ENCODE measurements at places on chromosomes 16 and 17.

GRCh38 chr17:16282522-16282921 lies 65.5 kb downstream of the PIGL start:
- no peak for DNase-seq

DNA sequence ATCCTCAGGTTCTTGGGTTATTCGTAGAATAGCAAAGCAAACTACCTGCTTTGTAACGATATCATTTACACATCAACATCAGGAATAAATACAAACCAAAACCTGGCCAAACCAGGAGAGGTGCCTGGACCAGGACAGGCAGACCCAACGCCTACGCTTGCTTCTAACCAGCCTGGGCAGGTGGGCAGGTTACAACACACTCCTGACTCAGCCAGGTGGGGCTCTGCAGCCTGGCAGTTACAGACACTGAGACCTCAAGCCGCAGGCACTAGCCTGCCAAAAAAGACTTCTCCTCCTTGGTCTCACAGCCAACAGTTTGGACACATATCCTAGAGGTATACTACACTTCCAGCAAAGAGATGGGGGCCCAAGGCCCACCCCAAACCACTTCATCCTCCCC lies 14.0 kb downstream of the ANKRD11 start:
- DNase-seq = no peak

GRCh38 chr17:16419074-16419928 lies 3.9 kb downstream of the TRPV2 start:
- DNase-seq = peak; percentile 56

DNA sequence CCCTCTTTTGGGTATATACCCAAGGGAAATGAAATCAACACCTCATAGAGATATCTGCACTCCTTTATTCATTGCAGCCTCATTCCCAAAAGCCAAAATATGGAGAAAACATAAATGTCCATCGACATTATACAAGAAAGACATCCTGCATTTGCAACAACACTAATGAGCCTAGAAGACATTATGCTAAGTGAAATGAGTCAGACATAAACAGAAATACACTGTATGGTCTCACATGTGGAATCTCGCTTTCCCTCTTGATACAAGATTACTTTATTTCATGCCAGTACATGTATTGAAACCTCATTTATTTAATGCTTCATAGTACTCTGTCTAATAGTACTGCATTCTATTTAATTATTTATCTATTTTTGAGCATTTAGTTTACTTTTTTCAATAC lies 157.2 kb downstream of the ZNF18 start:
- DNase-seq = no peak

DNA sequence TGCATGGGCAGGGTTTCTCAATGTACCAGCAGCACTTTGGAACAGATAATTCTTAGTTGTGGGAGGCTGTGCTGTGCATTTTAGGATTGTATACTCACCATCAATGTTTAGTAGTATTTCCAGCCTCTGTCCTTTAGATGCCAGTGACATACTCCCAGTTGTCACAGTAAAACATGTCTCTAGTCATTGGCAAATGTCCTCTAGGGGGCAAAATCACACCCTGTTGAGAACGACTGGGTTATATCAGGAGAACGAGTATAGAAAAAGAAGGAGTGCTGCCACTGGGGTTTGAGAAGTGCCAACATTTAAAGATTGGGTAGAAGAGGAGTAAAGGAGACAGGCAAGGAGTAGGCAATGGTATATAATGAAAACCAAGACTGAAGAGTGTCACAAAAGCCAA lies 37.9 kb upstream of the SMIM36 start:
- no peak for DNase-seq

GRCh38 chr17:17958982-17959381 lies 13.2 kb downstream of the TOM1L2 start:
- DNase-seq = no peak

DNA sequence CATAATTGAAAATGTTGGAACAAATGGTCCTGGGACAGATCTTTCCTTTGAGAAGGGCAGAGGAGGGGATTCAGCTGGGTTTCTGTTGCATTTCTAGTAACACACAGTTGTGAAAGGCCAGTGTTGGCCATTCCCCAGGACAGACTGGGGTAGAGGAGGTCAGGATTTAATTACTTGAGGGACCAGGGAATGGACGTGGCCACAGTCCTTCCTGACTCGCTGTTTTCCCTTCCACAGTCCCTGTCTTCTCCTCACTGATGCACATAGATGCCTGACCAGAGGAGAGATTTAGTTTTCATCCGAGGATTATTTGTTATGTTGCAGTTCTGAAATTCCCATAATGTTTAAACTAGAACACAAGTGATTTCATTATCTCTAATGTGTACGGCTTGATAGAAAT lies 25.2 kb upstream of the HEATR6 start:
- no peak for DNase-seq

- no peak for DNase-seq
These were observed 154.8 kb upstream of the TNRC6C start for GRCh38 chr17:77803726-77804125.

GRCh38 chr17:40646791-40647623 lies 611 bp downstream of the SMARCE1 start:
- peak; percentile 8 for DNase-seq

GRCh38 chr17:45371414-45372324 lies 54.8 kb upstream of the MAP3K14 start:
- peak; percentile 12 for DNase-seq

DNA sequence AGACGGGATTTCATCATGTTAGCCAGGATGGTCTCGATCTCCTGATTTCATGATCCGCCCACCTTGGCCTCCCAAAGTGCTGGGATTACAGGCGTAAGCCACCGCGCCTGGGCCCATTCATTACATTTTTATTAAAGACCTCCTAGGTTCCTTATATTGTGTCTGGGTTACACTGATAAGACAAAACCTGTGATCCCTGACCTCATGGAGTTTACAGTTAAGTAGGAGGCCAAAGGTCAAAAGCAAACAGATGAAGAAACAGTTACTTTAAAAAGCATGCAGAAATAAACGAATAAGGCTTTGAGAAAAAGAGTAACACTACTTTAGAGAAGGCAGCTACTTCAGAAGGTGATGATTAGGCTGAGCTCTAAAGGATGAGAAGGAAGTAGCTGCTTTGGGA lies 14.9 kb upstream of the HLF start:
- DNase-seq = no peak

- DNase-seq = no peak
These were observed 76.7 kb upstream of the MARCHF10 start for GRCh38 chr17:62884781-62885180.

DNA sequence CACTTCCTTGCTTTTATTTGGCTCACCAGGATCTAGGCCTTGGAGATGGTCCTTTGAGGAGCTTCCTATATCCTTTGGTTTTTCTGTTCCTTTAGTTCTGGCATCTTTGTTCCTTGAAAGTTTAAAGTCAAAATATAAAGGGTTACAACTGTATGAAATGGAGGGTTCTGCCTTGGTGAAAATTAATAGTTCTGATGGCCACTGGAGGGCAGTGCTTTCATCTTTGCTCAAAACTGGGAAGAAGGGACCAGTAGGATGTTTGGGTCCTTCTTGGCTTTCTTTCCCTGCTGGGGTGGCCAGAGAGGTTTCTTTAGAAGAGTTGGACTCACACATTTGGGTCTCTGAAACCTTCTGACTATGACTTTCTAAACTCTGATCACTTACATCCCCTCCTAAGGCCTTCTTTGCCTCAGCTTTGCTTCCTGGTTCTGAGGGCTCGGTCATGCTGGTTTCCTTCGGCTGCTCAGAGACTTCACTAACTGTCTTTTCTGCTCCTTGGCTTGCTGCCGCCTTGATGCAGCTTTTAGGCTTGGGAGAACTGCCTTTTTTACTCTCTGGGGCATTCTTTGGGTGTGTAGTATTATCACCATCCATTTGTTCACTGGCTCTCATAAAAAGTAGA lies 10.9 kb upstream of the ITGA2B start:
- no peak for DNase-seq

DNA sequence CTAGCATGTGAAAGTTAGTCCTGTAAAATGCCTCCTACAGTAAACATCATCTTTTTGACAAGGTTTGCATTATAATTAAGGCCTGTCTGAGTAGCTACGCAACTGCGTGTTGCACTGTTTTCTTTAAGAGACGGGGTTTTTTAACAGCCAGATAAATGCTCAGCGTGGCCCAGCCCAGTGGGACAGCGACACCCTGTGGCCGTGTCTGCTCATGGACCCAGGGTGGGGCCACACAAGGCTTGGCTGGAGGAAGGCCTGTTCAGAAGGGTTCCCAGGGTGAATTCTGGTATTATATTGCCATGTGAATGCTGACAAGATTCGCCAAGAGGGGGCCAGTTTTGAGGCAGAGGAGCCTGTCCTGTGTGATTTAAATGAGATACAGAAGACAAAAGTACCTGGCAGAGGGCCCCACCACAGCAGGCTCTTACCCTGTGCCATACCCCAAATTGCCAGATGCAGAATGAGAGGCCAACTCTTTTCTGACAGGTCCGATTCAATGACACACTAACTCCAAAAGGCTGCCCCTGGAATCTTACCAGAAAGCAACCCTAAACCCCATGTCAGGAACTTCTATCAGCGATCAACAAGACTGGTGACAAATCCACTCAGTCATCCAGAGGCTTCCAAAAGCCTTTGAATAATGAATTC lies 65.9 kb upstream of the IRX6 start:
- DNase-seq = peak; percentile 53

DNA sequence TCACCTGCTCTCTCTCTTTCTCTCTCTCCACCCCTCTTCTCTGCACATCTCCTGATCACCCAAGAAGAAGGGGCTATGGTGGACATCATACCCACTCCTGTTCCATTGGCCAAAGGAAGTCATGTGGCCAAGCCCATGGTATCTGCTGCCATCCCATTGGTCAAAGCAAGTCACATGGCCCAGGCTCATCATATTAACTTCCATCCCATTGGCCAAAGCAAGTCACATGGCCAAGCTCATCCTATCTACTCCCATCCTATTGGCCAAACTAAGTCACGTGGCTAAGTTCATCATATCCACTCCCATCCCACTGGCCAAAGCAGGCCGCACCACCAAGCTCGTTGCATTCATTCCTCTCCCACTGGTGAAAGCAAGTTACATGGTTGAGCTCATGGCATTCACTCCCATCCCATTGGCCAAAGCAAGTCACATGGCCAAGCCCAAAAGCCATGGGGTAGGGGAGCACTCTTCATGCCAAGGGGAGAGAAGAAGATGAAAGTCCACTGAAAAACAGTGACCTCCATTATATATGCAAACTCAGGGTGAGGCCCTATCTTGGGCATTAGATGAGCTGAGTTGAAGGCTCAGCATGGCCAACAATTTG lies 29.2 kb downstream of the SNX20 start:
- no peak for DNase-seq

- DNase-seq = no peak
These were observed at the start of gene SMTNL2 for GRCh38 chr17:4584101-4584916. Gene SMTNL2 (plus strand): TSS chr17:4584529. CDS start chr17:4584606, 77 bp downstream.

DNA sequence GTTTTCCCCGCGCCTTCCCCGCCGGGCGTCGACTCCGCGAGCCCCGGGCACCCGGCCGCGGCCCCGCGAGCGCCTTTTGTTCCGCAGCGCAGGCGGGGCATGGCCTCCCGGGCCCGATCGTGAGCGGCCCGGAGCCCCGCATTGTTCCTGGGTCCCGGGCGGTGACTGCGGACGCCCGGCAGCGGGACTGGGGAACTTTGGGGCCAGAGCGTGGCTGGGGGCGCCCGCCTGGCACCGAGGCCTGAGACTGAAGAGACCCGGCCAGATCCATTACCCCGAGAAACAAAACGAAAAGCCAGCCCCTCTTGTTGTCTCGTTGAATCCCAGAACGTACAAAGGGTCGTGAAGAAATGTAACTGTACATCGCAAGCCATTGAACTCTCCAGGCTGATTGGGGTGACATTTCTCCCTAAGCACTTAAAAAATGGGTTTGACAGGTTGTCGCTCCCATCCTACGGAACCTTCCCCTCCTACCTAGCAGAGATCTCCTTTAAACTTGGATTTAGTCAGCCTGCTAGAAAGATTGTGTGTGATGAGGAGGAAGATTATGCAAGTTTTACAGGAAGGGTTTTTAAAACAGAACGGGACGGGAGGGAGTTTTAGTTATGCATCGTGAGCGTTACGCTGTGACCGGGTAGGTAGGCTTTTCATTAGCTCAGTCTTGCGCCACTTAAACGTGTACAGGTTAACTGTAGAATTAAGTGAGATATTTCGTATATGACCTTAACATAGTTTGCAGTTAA lies 825 bp downstream of the METTL9 start:
- no peak for DNase-seq

Data from stimulated activated CD4-positive, alpha-beta T cell treated with anti-CD3 and anti-CD28 coated beads, Interleukin-12 subunit alpha, Interleukin-12 subunit beta, amount 100 ng/mL, for 48 hours (primary cell).